ENCODE measurements at places on chromosomes 2 and 18. TPM values are rescaled to one million over a fixed set of nuclear protein-coding genes. Genes with fewer than 3 reads are reported as not detected.

Gene STEAP3
- total RNA-seq, result 17.4 TPM

GRCh38 chr2:128155970-128156369 lies 65.0 kb downstream of the UGGT1 start:
- no peaks in the 10 kb centered on the region for H3K27me3 ChIP-seq
- peaks cover 15% of the 10 kb centered on the region for H3K36me3 ChIP-seq
- no peak for DNase-seq
- no peaks in the 10 kb centered on the region for H3K4me1 ChIP-seq

Gene LRP1B
- total RNA-seq, result 0.07 TPM

Gene MFSD2B
- 0.82 TPM for total RNA-seq

- no peak overlapping the region for H3K27ac ChIP-seq
- DNase-seq, result no peak
- H3K4me3 ChIP-seq, result no peak overlapping the region
- H3K36me3 ChIP-seq, result no peaks in the 10 kb centered on the region
- H3K27me3 ChIP-seq, result no peaks in the 10 kb centered on the region
- H3K4me1 ChIP-seq, result peaks cover 5% of the 10 kb centered on the region
Measured at GRCh38 chr2:24915796-24916195, 4.2 kb downstream of the ADCY3 start.

- H3K4me1 ChIP-seq, result no peaks in the 10 kb centered on the region
- no peaks in the 10 kb centered on the region for H3K27me3 ChIP-seq
- no peaks in the 10 kb centered on the region for H3K36me3 ChIP-seq
- no peak for DNase-seq
- H3K4me3 ChIP-seq, result no peak overlapping the region
Measured at GRCh38 chr2:128593879-128594650, 275.4 kb upstream of the HS6ST1 start.

DNA sequence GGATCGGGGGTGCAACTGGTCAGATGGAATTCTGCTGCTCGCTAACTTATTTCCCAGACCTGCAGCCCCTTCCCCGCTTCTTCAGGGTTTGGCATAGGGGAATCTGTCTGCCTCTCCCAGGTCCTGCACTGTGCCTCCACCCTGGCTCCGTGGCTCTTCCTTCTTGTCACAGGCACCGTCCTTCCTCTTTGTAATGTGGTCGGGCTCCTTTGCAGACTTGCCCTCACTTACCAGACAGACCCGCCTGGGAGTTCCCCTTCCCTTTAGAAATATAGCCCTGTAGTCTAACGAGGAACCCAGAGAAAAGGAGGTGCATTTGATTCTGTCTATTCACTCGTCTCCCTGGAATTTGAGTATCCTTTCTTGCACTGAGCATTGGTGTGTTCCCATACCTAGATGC lies 63.9 kb upstream of the PAX8 start:
- no peaks in the 10 kb centered on the region for H3K4me1 ChIP-seq
- no peak overlapping the region for H3K27ac ChIP-seq
- H3K4me3 ChIP-seq, result no peak overlapping the region
- peaks cover 2% of the 10 kb centered on the region for H3K27me3 ChIP-seq
- DNase-seq, result no peak

- H3K27me3 ChIP-seq, result no peaks in the 10 kb centered on the region
- peaks cover 63% of the 10 kb centered on the region for H3K4me1 ChIP-seq
- H3K4me3 ChIP-seq, result no peak overlapping the region
- H3K27ac ChIP-seq, result peak overlapping the region; percentile 97
- no peaks in the 10 kb centered on the region for H3K36me3 ChIP-seq
Measured at GRCh38 chr18:22469926-22470247, 52.2 kb upstream of the CTAGE1 start.

GRCh38 chr2:30997979-30998378 lies 140.3 kb downstream of the GALNT14 start:
- H3K27ac ChIP-seq, result no peak overlapping the region
- H3K4me3 ChIP-seq, result no peak overlapping the region
- DNase-seq, result no peak
- no peaks in the 10 kb centered on the region for H3K4me1 ChIP-seq

DNA sequence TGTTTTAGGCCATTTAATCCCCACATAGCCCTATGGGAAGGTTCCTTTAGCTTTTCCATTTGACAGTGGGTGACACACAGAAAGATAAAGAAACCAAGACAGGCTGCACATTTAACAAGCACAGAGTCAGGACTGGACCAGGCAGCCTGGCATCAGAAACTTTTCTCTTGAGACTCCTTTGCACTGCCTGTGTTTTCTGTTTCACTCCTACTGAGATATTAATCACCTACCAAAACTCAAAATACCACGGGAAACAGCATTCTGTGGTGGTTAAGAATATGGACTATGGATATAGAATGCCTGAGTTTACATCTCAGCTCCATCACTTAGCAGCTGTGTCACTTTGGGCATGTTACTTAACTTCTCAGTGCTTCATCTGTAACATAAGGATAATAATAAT lies 73.3 kb downstream of the CTAGE1 start:
- no peaks in the 10 kb centered on the region for H3K27me3 ChIP-seq
- no peaks in the 10 kb centered on the region for H3K36me3 ChIP-seq
- DNase-seq, result no peak
- no peak overlapping the region for H3K27ac ChIP-seq
- H3K4me1 ChIP-seq, result peaks cover 51% of the 10 kb centered on the region

Gene NOTO
- not detected for total RNA-seq

DNA sequence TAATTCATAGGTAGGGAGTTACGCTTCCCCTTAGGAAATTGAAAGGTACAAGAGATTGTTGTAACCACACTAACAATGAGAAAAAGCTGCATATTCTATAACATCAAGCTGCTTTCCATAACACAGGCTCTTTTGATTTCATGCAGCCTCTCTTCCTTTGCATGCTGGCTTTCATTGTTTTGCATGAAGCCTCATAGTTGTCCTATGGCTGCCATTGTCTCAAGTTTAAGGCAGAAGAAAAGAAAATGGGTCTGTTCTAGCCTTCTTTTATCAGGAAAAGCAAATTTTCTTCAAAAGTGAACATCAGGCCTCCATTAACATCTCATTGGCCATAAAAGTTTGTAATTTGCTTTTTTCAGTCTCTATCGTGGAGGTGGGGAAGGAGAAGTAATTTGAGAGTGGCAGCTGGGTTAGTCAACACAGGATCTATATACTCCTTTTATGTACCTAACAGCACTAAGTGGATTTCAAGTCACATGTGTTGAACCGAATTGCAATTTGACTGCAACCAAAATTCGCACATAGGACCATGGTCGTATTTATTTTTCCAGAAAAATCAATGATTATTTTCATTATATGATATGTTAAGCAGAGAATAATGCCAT lies 248.5 kb upstream of the RND3 start:
- H3K4me3 ChIP-seq, result no peak overlapping the region
- no peak overlapping the region for H3K27ac ChIP-seq
- no peaks in the 10 kb centered on the region for H3K4me1 ChIP-seq
- no peaks in the 10 kb centered on the region for H3K36me3 ChIP-seq
- DNase-seq, result no peak
- H3K27me3 ChIP-seq, result no peaks in the 10 kb centered on the region

DNA sequence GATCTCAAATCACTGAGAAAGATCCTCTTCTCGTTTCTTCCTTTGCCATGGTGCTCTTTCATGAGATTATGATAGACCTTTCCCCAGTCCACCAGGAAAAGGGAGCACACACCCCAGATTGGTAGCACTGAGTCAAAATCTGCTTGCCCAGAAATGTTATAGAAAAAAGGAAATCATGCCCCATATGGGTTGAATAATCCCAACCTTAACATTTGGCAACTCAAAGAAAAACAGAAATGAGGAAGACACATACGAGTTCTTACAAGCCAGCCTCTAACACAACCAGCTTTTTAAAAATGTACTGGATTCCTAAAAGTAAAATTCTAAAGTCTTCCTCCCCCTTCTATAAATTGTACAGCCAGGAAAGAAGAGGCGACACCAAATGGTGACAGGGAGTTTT lies 103.0 kb downstream of the ANKRD44 start:
- H3K27ac ChIP-seq, result no peak overlapping the region
- no peaks in the 10 kb centered on the region for H3K4me1 ChIP-seq
- DNase-seq, result no peak
- no peaks in the 10 kb centered on the region for H3K36me3 ChIP-seq
- peaks cover 1% of the 10 kb centered on the region for H3K27me3 ChIP-seq

Gene PLEKHH2
- total RNA-seq, result 1.1 TPM

- H3K36me3 ChIP-seq, result no peaks in the 10 kb centered on the region
- H3K4me1 ChIP-seq, result no peaks in the 10 kb centered on the region
- no peak for DNase-seq
- no peaks in the 10 kb centered on the region for H3K27me3 ChIP-seq
- H3K4me3 ChIP-seq, result no peak overlapping the region
Measured at GRCh38 chr2:165505514-165505913, 36.0 kb downstream of the CSRNP3 start.

GRCh38 chr18:50128506-50129271 lies 66.3 kb downstream of the MYO5B start:
- H3K4me3 ChIP-seq, result no peak overlapping the region
- H3K27me3 ChIP-seq, result no peaks in the 10 kb centered on the region
- H3K4me1 ChIP-seq, result no peaks in the 10 kb centered on the region
- DNase-seq, result no peak
- H3K36me3 ChIP-seq, result no peaks in the 10 kb centered on the region

DNA sequence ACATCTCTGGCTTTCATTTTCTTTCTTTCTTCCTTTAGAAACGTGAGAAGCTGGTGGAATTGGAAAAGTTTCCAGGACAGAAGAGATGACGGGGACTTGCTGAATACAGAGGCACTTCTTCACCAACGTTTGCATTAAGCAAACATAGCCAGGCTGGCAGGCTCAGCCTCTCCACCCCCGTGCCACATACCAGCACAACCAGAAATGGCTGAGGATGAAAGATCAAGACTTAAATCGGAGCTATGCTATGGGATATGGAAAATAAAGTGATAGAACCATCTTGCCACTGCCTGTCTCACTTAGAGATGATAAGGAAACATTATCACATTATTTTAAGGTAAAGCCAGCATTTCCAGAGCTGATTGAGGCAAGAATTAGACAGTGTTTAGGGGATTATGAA lies 483.3 kb downstream of the BCL11A start:
- no peaks in the 10 kb centered on the region for H3K4me1 ChIP-seq
- H3K27ac ChIP-seq, result no peak overlapping the region
- no peaks in the 10 kb centered on the region for H3K36me3 ChIP-seq
- no peak overlapping the region for H3K4me3 ChIP-seq
- H3K27me3 ChIP-seq, result no peaks in the 10 kb centered on the region

GRCh38 chr2:28419443-28420270 lies 27.0 kb downstream of the FOSL2 start:
- peaks cover 14% of the 10 kb centered on the region for H3K4me1 ChIP-seq
- no peak overlapping the region for H3K27ac ChIP-seq

DNA sequence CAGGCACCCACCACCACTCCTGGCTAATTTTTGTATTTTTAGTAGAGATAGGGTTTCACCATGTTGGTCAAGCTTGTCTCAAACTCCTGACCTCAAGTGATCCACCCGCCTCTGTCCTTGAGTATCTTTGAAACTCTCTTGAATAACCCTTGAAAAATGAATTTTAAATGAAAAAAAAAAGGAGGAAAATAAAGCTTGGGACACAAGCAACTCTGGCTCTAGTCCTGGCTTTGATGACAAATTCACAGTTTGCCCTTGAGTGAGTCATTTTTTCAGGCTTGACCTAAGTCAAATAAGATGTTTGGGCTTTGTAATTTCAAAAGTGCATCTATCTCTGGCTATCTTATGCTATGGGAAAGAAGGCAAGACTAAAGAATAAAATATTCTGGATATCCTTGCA lies 79.0 kb upstream of the TRIB2 start:
- H3K4me1 ChIP-seq, result no peaks in the 10 kb centered on the region
- peak; percentile 14 for DNase-seq
- H3K4me3 ChIP-seq, result no peak overlapping the region

DNA sequence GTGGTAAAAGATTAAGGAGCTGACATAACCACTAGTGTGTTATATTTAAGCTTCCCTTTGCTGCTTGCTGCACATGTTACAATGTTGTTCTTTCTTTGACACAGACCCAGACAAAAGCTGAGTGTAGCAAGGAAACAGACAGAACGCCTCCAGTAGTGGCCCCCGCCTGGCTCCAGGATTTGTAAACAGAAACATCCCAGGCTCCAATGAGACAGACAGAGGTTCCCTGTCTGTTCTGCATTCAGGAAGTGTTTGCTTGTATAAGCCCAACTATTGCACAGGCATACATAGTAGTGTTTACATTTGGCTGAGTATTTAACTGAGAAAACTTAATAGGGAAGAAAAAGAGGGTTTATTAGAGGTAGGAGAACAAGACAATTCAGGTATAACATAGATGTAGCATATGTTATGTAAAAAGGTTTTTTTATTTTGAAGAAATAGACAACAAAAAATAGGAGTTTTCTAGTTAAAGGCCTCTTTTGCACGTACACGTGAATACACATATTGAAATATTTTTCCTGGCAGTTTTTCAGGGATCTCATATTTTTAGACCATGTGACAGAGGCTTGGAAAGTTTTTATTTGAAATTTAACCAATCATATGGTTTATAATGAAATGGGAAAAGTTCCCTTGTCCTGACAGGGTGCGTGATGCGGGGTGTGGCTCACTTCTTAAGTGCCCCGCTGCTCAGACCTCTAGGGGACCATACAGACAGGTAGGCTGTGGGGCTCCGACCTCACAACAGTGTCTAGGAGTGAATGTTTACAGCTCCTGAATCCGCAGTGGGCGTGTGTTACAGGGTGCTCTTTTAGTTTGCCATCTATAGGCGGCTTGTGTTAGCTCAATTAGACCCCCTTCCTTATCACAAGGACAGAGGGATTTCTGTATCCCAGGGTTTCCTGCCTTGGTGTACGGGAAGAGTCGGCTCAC lies 118.4 kb downstream of the BMPR2 start:
- no peak overlapping the region for H3K4me3 ChIP-seq
- no peaks in the 10 kb centered on the region for H3K27me3 ChIP-seq
- H3K27ac ChIP-seq, result peak overlapping the region; percentile 50
- H3K36me3 ChIP-seq, result peaks cover 2% of the 10 kb centered on the region
- H3K4me1 ChIP-seq, result peaks cover 22% of the 10 kb centered on the region

Gene CPLX4
- total RNA-seq, result not detected

GRCh38 chr18:21853775-21854552 lies 113.4 kb downstream of the MIB1 start:
- no peaks in the 10 kb centered on the region for H3K4me1 ChIP-seq
- no peaks in the 10 kb centered on the region for H3K36me3 ChIP-seq
- H3K4me3 ChIP-seq, result no peak overlapping the region
- no peak overlapping the region for H3K27ac ChIP-seq
- H3K27me3 ChIP-seq, result no peaks in the 10 kb centered on the region

Gene CPS1
- total RNA-seq, result 0.88 TPM

Gene FNDC4
- 15.5 TPM for total RNA-seq

DNA sequence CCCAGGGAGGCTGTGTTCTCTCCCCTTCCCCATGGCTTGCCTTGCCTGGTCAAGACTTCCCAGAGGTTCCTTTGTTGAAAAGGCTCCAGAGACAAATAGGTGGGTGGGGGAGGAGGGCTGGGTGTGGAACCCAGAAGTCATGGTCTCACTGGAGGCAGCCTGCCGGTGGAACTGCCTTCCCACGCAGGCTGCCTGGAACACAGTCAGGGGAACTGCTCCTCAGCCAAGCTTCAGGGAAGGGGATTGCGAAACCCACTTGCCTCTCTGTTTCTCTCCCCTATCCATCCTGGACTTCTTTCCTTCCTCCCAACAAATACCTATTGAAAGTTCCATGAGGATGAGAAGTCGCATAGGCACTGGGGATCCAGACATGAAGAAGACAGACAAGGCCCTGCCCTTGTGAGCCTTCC lies 31.6 kb downstream of the MARCO start:
- no peak overlapping the region for H3K27ac ChIP-seq
- no peak for DNase-seq
- H3K36me3 ChIP-seq, result no peaks in the 10 kb centered on the region
- H3K4me3 ChIP-seq, result no peak overlapping the region

Data from endothelial cell of umbilical vein (primary cell).